ENCODE measurements at places on chromosomes 5 and 9.

DNA sequence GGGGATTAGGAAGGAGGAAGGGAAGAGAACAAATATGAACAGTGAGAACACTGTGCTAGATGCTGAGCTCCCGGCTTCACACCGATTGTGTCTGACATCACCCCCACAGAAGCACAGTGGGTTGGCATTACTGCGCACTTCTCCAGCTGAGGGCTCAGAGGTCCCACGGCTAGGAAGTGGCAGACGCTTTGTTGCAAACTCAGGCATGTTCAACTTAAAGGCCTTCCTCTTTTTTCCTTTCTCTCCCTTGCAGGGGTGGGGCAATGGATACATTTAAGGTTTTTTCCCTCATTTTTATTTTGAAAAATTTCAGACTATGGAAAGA, 15.5 kb upstream of the SHB start:
- DNase-seq: no peak

GRCh38 chr5:119019501-119019900, 31.2 kb upstream of the DTWD2 start:
- no peak for DNase-seq

DNA sequence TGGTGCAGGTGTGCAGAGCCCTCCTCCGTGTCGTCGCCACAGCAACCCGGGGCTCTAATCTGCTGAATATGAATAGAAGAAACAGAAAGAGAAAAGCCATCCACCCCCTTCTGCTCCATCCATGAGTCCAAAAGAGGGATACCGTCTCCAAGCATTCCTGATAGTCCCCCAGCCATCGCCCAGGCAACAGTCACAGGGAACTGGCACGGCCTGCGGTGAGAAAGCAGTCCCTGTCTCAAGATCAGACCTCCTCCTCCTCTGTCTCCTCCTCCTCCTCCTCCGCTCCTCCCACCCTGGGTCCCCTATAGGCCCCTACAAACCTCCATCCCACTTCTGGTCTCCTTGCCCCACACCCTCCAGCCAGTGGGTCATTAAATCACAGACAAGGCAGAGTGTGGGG, 308.1 kb upstream of the MPDZ start:
- DNase-seq: no peak

- no peak for DNase-seq
Observed at GRCh38 chr9:129418451-129418850, 202.4 kb downstream of the C9orf50 start.

GRCh38 chr9:27388150-27388549, 91.2 kb upstream of the EQTN start:
- DNase-seq: no peak

DNA sequence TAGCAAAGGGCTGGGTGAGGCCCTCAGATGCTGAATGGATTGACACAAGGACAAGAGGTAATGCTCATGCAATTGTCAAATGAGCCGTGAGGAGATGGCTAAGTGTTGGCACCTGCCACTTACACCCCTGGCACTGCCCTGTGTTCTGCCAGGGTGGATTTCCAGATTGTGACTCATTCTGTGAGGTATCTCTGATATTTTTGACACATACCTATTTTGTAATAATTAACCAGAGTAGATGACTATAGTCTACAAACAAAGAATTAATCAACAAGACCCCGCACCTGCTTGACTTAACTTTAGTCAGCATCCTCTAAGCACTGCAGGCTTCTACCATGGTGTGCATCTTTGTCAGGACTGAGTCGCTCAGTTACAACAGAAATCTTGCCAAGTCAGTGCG, 200.8 kb downstream of the DIRAS2 start:
- DNase-seq: no peak

- DNase-seq: no peak
Observed at GRCh38 chr9:131534721-131535237, 3.7 kb upstream of the UCK1 start.

GRCh38 chr9:17021387-17021970, 113.4 kb upstream of the CNTLN start:
- DNase-seq: peak; percentile 65

DNA sequence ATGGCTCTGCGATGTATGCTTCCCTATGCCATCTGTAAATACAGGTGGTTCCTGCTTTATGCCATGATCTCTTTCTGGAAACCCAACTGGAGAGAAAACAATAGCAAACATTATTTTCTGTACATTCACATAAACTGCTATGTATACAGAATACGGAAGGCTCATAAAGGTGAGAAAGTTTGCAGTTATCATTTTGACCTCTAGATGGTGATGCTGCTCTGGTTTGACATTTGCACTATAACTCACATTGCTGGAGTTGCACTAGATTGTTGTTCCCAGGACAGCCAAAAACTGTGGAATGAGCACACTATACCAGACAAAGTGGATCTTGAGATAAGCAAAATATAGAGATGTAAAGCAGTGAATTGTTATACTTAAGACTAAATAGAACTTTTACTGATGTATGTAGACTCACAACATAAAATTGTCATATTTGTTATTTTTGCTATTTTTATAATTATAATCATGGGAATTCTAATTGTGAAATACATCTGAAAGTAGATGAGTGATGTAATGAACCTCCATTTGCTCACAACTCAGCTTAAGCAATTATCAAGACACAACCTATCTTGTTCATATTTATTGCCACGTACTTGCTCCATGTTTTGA, 246.5 kb downstream of the PTPRD start:
- peak; percentile 1 for DNase-seq

DNA sequence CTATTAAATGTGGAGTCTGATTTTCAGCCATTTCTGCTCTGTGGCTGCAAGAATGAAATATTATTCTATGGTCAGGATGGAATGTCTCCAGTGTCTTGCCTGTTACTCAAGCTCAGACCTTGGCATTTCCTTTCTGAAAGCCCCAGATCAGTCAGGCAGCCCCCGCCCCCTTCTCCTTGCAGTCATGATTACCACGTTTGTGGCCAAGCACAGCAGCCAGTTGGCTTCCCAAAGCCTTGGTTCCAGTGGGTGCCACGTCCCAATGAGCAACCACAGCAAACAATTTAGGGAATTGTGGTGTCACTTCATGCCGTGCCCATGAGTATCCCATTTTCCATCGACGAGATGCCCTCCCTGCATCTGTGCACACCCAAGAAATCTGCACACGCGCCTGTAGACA, 9.7 kb upstream of the OBP2A start:
- peak; percentile 88 for DNase-seq

DNA sequence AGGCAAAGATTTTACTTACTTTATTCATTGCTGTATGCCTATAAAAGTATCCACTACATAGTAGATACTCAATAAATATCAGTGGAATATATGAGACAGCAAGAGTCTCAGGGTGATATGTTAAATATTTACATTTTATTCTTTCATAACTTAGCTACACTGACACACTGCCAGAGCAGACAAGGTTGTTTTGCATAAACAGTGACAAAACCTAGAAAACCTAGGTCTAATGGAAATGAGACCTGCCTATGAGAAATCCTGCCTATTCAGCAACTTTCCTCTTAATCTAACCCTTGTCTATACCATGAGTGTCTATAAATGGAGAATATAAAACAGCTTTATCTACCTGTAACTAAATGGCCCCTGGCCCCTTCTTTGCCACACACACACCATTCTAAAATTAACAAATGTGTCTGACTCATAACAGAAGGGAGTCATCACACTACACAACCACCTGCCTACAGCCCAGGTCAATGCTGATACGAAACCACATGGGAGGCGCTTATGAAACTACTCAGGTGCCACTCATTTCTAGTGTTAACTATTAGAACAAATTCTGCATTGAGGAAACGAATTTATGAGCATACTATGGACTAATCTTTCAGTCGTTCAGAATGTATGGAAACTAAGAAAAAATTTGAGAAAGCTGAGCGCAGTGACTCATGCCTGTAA, 60.3 kb downstream of the UBAP2 start:
- DNase-seq: no peak

DNA sequence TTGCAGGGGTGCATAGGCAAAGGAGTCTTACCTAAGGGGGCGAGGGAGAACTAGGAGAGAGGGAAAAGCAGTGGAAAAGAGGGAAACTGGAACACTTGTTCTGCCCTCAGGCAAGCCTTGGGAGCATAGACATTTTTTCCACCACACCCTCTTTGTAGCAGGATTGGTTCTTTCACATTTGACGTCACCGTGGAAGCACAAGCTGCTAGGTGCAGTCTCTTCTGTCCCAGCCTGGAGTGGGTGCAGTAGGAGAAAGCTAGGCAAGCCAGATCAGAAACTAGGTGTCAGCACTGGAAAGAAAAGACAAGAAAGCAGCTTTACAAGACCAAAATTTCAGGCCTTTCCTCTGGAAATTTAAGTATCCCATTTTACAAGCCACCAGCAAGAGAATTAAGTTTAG, 440.4 kb downstream of the EFNA5 start:
- no peak for DNase-seq

DNA sequence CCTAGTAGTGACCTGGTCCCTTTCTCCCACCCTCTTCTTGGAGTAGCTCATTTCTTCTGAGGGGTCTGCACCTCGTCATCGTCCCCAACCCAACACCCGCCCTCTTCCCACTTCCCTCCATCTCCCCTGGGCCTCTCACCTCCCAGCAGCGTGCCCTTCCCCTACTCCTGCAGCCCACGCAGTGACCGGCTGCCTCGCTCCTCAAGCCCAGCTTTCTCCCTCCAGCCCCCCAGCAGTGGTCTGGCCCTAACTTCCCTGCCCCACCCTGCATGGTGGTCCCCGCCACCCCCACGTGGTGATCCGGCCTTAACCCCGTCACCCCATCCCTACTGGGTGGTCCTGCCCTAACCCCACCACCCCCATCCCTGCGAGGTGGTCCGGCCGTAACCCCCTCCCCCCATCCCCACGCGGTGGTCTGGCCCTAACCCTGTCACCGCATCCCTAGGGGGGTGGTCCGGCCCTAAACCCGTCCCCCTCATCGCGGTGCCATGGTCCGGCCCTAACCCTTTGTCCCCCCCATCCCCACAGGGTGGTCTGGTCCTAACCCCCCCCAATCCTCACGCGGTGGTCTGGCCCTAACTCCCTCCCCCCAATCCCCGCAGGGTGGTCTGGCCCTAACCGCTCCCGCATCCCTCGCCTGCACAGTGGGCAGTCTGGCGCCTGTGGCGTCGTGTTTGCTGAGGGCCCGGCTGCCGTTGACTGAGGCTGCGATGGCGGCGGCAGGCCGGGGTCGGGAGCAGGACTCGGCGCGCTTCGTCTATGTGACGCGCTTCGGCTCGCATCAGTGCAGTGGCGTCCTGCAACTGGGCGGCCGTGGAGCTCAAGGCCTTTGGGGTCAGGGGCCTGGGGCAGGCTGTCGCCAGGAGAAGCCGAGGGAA, at the start of gene C5orf47:
C5orf47 (plus strand) TSS at position 617 of the 878 bp plus-strand sequence; CDS start at position 711, 94 bp downstream.
- no peak for DNase-seq

DNA sequence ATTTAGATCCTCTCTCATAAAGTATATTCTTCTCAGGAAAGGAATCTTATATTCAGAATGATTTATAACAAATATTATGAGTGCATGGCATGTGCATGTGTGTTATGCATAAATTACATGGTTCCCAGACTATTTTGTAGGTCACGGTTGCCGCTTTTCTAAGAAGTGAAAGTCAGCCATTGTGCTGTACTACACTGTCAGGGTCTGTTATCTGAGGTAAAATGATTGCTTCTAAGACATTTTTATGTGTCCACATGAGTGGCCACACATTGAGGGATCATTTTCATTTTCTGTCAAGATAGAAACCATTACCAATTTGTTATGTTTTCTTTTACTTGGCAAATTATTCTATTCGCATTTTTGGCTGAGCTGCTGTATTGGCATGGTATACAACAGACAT, 210.8 kb downstream of the CWC27 start:
- DNase-seq: no peak

GRCh38 chr9:131608493-131609037, 63.2 kb downstream of the PRRT1B start:
- peak; percentile 87 for DNase-seq

DNA sequence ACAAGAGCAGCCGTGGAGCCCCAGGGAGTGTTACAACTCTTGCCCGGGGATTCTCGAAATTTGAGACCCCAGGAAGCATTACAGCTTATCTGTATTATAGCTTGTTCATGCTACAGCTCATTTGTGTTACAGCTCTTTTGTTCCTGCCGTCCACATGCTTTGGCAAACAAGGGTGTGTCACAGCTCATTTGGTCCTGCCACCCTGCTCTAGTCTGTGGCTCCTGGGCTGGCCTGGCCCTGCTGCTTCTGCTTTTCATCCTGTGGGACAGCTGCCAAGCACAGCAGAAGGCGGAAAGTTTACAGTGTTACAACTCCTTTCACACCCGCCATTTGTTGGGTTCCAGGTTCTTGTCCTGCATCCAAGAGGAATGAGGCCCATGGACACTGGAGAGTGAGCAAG, 685.0 kb downstream of the SLCO4C1 start:
- no peak for DNase-seq

- peak; percentile 23 for DNase-seq
Observed at GRCh38 chr9:96450613-96451528, 902 bp downstream of the HABP4 start.

DNA sequence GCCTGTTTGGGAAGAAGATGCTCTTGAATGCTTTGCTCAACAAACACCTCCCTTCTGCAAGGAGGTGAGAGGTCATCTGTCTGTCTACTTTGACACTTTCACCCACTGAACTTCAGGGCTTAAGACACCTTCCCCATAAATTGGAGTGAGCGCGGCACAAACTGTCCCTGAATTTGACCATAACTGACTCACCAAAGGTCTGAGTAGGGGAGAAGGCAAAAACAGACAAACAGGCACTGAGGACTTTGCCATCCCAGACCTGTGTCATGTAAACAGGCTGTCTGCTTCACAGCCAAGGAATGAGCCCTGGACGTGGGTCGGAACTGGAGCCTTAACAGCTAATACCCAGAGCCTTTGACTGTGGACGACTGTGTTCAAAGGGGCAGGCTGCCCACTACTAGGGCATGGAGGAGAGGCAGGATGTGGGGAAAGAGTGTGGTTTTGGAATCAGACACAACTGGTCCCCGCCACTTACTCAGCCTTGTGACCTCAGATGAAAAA, 320.9 kb upstream of the KLF4 start:
- peak; percentile 28 for DNase-seq

DNA sequence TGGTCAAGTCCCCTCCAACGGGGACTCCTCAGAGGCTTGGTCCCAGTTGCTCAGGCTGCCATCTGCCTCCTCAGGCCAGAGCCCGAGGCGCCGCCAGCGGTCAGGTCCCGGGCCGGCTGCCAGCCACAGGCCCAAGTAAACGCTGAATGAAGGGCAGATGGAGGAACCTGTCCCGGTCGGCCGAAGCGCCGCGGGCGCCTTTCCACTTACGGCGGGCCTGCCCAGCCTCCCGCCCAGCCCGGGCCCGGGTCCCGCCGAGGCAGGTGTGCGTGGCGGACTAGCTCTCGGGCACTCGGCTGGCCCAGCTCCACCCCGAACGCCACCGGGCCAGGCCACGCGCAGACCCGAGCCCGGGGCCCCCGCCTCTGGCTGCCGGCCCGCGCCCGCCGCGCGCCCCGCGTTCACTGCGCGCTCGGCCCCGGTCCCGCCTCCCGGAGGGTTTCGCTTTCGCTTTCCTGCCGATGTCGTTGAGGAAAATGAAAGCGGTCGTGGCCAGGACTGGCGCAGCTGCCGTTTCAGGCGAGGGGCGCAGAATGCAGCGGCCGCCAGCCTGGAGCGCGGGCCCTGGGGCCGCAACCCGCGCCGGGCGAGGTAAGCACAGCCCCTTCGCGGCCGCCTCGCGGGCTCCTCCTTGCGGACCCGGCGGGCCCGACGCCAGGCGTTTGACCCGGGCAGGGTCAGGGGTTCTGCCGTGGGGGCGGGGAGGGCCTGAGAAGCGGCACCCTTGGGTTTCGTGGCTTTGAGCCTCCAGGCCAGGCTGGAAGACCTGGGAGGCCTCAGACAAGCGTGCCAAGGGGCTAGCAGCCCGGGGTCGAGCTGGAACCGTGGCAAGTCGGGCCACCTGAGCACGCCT, 41.2 kb downstream of the SLC22A5 start:
- peak; percentile 83 for DNase-seq

GRCh38 chr5:37090123-37090726, 159.0 kb downstream of the CPLANE1 start:
- DNase-seq: no peak

All from AG10803 (cell line).